ENCODE measurements at places on chromosomes 7 and 10.

GRCh38 chr7:96246919-96247318 lies 75.0 kb downstream of the SLC25A13 start:
- peak; percentile 99 for DNase-seq

DNA sequence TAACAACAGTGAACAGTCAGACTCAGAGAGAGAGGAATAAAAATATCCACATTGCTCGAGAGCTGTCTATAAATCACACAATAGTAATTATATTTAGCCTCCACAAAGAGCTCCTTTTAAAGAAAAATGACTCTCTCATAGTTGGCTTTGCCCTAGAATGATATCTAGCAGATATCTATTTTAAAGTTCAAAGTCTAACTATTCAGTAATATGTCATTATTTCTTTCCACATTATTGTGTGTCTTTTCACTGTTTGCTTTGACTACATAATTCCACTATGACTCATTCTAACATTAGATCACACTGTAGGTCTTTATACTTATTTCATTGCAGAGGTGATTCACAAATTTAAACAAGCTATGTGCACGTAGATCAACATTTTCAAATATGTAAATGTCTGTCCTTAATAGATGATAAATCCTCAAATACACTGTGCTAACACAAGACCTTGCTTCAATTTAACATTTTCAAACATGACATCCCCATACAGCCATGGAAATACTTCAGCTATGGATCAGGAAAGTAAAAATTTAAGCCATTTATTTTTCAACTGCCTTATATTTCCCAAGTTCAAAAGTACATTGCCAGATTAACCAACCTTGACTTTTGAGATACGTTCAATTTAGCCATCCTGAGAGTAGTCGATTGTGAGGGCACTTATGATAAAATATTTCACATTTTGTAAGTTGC lies 99.9 kb upstream of the AKR1E2 start:
- peak; percentile 9 for DNase-seq

DNA sequence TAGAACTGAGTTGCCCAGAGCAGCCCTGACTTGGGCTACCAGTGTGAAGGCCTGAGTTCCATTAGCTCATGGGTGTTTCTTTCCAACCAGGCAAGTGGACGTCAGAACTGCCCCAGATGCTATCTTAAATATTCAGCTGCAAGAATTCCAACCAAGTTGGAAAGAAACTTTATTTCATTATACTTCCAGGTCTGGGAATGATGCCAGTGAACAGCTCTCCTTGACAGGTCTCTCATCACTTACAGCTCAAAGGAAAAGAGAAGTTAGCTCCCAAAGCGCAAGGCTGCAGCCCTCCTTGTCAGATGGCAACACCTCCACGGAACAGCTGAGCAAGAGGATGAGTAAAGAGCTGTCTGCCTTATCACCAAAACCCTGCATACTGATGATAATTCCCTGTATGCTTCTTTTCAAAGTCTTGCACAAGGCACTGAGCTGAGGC lies 255.5 kb upstream of the AOAH start:
- no peak for DNase-seq

GRCh38 chr7:39810204-39810642 lies 139.8 kb upstream of the CDK13 start:
- DNase-seq = no peak

DNA sequence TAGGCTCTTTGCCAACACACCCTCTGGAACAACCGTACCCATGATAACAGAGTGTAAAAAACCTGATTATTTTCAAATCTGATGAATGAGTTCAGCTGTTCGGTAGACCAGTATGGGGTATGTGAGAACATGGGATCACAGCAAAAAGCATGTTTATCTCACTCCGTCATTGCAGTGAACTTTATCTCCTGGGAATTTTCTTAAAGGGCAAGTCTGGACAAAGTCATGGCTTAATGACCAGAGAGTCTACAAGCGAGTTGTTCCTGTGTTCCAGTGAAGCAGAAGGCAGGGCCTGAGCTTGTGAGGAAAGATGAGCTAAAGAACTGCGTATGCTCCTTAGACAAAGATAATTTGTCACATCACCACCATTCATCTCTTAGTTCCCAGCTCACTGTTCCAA lies 219.7 kb downstream of the TRIL start:
- no peak for DNase-seq

GRCh38 chr7:80589631-80590030 lies 48.8 kb upstream of the CD36 start:
- DNase-seq = no peak

Data from NCI-H1436 treated with DMSO at 0.1 percent for 48 hours (cell line).